ENCODE measurements at places on chromosomes 1 and 21. TPM values are rescaled to one million over a fixed set of nuclear protein-coding genes. Genes with fewer than 3 reads are reported as not detected.

DNA sequence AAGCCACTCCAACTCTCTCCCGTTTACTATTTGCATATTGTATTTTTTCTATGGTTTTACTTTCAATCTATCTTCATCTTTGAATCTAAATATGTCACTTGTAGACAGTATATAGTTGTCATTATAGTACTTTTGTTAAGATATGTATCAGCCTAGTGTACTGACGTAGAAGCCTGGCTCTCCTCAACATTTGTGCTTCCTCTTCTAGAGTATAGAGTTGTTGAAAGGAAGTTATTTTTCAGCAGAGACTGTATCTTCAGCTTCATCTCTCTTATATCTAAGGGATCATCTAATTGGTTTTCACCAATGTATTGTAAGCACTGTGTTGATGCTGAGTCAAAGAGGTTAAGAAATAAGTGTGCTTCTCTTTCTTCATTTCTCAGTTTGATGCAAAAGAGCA is 192.8 kb downstream of the LMO4 start:
- no peaks in the 10 kb centered on the region for H3K27me3 ChIP-seq
- DNase-seq, result no peak
- no peak overlapping the region for H3K27ac ChIP-seq
- H3K4me1 ChIP-seq, result no peaks in the 10 kb centered on the region

DNA sequence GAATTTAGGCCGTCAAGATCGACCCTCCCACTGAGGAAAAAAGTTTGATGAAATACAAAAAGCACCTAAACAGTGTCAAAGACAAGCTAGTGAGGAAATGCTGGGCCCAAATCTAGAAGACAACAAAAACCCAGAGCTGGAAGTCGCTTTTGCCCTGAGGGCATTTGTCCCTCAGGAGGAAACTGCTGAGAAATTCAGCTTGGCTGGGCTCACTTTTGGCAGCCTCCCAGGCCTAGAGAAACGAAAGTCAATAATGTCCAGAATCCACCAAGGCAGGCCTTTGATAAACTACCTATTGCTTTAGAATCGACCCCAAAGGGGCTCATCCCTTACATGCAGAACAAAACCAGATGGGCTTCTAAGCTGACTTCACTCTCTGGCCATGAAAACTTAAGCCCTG is 38.9 kb downstream of the SYT2 start:
- no peak overlapping the region for H3K4me3 ChIP-seq
- no peak overlapping the region for H3K27ac ChIP-seq
- DNase-seq, result no peak

DNA sequence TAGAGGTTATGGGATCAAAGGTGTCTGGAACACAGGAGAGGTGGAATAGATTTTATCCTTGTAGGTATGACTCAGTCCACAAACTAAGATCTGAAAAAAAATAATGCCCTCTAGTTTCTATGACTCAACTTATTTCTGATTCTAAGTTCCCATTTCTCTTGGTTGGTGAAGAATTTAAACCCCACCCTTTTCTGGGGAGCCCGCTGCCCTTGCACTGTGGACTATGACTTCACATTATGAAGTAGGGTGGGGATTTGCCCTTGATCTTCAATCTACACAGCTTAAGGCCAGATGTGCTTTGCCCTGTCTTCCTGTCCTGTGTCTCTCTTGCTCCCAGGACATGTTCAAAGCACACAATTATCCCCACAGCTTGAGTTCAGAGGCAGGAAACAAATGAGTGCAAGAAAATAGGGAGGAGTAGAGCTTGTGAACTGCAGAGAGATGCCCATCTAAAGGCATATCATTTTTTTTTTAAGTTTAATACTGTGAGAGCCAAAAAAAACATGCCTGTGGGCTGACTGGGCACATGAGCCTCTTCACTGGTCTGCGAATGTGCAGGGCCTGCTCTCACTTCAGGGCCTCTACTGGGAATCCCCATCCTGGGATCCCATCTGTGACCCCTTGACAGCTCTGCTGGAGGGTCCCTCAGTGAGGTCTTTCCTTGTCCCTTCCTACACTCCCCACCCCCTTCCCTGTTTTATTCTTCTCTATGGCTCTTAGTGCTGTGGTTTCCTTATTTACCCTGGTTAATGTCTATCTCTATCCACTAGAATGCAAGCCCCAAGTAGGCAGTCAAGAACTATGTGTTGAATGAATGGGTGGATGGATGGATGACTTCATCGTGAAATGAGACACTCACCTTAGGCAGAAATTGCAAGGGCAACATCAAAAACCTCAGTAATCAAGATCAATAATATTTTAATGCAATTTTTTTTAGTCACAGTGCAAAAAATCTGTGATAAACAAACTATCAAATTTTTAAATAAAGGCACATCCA is 61.5 kb downstream of the CD58 start:
- H3K27me3 ChIP-seq, result no peaks in the 10 kb centered on the region
- H3K4me3 ChIP-seq, result no peak overlapping the region
- no peaks in the 10 kb centered on the region for H3K36me3 ChIP-seq
- no peak for DNase-seq
- H3K27ac ChIP-seq, result no peak overlapping the region
- H3K4me1 ChIP-seq, result peaks cover 4% of the 10 kb centered on the region

- peak overlapping the region; percentile 72 for H3K27ac ChIP-seq
- H3K4me3 ChIP-seq, result no peak overlapping the region
- DNase-seq, result no peak
- H3K4me1 ChIP-seq, result peaks cover 43% of the 10 kb centered on the region
Observed at GRCh38 chr1:16175610-16176553, 20.0 kb upstream of the EPHA2 start.

Gene RHD
- polyA plus RNA-seq, result not detected

GRCh38 chr1:211870156-211870555 is 39.6 kb upstream of the LPGAT1 start:
- H3K36me3 ChIP-seq, result no peaks in the 10 kb centered on the region
- H3K27ac ChIP-seq, result no peak overlapping the region
- no peaks in the 10 kb centered on the region for H3K4me1 ChIP-seq

DNA sequence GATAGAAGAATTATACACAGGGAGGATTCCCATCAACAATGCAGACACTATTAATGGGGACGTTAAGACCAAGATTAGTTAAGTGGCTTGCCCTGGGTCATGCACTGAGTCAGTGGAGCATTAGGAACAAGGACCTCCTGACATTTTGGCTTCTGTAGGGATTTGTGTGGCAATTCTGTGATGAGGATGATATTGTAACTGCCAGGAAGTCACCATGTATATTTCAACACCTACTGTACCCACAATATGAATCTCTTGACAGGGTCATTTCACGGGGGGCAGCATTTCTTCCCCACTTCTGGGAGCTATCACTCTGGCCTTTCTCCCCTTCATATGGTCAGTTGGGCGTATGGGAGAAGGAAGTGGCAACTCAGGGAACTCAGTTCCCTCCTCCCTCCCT is 134.9 kb downstream of the RUNX1 start:
- peaks cover 78% of the 10 kb centered on the region for H3K4me1 ChIP-seq
- H3K27me3 ChIP-seq, result no peaks in the 10 kb centered on the region
- no peak for DNase-seq
- H3K36me3 ChIP-seq, result no peaks in the 10 kb centered on the region

DNA sequence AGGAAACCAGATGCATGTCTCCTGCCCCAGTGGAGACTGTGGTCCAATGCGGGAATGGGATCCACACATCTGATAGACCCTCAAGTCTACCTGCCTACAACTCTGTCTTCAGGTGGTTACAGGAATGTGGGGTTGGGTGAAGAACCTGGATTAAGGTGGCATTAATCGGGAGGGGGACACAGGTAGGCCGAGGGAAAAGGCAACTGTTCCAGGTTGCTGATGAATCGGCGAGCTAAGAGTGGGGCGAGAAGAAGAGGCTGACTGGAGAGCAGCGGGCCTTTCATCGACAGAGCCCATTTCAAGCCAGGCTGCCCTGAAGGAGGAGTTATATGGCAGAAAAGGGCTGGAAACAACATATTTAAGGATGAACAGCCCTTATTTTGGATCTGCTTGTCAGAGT is 836 bp downstream of the CD2 start:
- peak overlapping the region; percentile 33 for H3K27ac ChIP-seq
- no peak for DNase-seq

Data from spleen (tissue), 13 donors.